ENCODE measurements at places on chromosomes 1 and 21. TPM values are rescaled to one million over a fixed set of nuclear protein-coding genes. Genes with fewer than 3 reads are reported as not detected.

DNA sequence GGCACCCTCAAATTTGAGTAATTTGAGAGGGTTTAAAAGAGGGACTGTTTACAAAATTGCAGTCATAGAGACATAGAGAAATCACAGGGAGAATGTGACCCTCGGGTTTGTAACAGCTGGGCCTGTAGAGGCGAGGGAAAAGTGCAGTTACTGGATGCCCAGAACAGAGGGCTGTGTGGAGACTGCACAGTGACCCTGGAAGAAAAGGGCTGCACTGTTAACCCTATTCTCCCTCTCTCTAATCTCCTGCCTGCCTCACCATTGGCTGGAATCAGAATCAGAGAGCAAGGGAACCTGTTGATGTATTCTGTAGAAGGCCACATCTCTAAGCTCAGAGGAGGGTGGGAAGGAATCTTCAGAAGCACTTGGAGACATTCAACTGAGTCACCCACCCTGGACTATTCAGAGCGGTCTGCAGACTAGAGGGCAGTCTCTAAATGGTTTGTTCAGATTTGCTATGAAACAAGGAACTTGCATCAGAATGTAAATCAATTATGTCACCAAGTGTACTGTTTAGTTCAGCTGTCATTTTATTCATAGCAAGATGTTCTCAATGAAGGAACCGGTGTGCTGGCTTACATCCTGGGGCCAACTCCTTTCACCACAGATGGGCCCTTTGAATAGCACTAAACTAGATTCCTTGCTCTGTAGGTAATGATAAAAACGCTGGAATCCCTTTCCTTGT is 132.2 kb upstream of the HOOK1 start:
- DNase-seq, result no peak

ELAVL4 gene
- 0.08 TPM for polyA plus RNA-seq

WDR64 gene
- not detected for polyA plus RNA-seq

DNA sequence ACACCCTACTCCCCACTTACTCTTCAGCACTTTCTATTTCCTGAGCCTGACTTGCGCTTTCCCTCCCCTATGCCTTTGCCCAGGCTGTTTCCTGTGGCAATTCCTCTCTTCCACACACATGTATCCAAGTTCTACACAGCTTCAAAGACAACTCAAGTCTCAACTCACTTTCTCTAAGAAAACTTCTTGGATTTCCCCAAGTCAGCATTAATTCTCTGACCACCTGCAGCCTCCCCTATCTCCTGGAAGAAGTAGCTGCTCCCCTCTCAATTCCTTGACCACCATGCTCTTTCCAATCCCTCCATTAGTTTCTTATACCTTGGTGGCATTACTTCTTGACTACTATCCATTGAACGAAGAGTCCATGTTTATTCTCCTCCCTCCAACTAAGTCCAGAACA is 42.8 kb downstream of the NMNAT2 start:
- no peak for DNase-seq

- DNase-seq, result peak; percentile 90
These were observed 3.9 kb upstream of the PRKCZ start for GRCh38 chr1:2046174-2046917.

DNA sequence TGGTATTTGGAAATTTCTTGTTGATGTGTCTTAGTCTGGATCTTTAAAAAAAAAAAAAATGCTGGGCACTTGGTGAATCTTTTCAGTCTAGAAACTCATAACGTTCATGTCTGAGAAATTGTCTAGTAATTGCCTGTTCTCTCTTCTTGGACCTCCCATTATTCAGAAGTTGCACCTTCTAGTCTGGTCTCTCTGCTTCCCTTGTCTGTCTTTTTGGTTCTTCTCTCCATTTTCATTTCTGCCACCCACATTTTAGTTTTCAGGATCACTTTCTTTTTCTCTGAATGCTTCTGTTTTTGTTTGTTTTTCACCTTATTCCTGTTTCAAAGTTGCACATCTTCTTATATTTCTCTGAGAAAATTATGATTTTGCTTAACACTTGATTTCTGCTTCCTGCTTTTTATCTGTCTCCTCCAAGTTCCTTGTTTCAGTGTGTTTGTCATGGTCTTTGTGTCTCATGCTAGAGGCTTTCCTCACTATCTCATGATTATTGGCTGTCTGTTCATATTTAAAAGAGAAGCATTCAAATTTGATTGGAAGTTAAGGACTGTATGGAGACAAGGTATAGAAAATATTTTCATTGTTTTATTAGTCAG is 21.3 kb downstream of the BACE2 start:
- DNase-seq, result no peak

RSPO1 gene
- 2.4 TPM for polyA plus RNA-seq

ATP5PO gene
- polyA plus RNA-seq, result 354 TPM

- peak; percentile 81 for DNase-seq
These were observed 7.6 kb downstream of the TTF2 start for GRCh38 chr1:117067533-117068370.

DNA sequence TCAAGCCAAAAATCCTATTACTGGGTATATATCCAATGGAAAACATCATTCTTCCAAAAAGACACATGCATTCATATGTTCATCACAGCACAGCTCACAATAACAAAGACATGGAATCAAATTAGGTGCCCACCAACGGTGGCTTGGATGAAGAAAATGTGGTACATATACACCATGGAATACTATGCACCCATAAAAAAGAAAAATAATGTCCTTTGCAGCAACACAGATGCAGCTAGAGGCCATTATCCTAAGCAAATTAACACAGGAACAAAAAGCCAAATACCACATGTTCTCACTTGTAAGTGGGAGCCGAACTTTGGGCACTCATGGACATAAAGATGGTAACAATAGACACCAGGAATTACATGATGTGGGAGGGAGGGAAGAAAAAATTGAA is 113.6 kb downstream of the MRPL39 start:
- no peak for DNase-seq

DNA sequence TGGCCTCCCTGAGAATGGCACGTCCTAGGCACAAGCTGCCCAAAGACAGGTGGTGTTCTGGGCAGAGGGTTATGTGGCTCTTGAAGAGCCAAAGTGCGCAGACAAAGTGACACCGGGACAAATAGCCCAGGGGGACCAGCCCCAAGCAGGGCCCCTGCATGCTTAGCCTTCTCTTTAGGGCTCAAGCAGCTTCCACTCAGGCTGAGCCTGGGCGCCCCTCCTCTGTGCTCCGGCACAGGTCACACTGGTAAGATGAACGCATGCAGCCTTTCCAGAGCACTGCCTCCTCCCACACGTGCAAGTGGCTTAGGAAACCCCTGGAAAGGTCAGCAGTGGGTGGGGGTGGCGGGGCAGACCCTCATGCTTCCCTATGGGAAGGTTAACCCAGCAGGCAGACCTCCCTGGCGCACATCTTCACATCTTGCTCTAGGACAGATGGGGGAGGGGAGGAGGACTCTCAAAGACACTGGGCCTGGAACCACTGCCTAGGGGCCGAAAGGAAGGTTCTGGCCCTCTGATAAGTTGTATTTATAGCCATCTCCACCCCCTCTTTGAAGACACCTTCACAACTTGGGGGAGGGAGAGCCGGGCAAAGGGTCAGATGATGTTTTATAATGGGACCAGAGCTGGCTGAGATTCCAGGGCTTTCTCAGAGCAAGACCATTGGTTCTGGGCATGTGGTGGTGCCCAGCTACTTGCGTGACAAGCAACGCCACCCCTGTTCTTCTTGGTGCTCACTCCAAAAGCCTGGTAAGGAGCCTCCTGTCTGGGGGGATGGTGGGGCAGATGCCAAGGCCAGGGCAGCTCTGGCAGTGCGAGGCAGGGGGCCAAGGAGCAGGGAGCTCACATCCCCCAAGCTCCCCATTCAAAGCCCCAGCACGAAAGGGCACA is 5.5 kb downstream of the KLHL21 start:
- no peak for DNase-seq

GRCh38 chr1:229129301-229130027 is 141.4 kb upstream of the RAB4A start:
- DNase-seq, result no peak

DNA sequence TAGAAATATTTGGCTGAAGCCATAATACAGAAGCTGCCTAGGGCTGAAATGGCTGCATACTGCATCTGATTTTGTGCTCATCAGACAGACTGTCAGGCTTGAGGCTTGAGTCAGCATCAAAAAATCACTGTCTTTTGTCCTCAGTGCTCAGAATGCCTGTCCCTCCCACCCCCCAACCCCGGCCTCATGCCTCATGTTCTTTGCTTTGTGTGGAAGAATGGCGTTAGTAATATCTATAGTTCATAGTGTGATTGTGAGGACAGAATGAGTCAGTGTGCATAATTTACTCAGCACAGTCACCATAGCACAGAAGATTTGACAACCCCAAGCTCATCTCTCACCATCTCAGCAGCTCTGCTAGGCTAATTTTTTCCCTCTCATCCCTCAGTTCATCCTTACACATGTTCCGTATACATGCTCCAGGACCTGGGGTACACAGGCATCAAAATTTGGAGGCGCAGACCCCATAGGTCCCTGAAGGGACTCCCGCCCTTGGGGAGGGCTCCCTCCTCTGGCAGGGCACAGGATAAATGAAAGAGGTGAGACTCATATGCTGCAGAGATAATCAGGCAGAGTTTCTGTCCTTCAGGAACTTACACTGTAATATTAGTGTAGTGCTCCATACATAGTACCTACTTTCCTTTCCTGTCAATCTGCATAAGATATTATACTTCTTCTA is 159.1 kb upstream of the C8B start:
- no peak for DNase-seq

GRCh38 chr1:77929806-77930205 is 41.4 kb downstream of the NEXN start:
- DNase-seq, result no peak

E2F2 gene
- 0.21 TPM for polyA plus RNA-seq
